ENCODE measurements at places on chromosomes 4 and X.

- DNase-seq: no peak
Observed at GRCh38 chrX:13774696-13775095, 40.1 kb downstream of the OFD1 start.

- DNase-seq: no peak
Observed at GRCh38 chr4:74114234-74114633, 15.2 kb upstream of the CXCL2 start.

- no peak for DNase-seq
Observed at GRCh38 chr4:155025762-155026457, 182.5 kb upstream of the NPY2R start.

GRCh38 chrX:7389576-7389975 is 241.6 kb upstream of the PUDP start:
- DNase-seq: no peak

- DNase-seq: no peak
Observed at GRCh38 chr4:82560853-82561785, 669 bp downstream of the TMEM150C start.

DNA sequence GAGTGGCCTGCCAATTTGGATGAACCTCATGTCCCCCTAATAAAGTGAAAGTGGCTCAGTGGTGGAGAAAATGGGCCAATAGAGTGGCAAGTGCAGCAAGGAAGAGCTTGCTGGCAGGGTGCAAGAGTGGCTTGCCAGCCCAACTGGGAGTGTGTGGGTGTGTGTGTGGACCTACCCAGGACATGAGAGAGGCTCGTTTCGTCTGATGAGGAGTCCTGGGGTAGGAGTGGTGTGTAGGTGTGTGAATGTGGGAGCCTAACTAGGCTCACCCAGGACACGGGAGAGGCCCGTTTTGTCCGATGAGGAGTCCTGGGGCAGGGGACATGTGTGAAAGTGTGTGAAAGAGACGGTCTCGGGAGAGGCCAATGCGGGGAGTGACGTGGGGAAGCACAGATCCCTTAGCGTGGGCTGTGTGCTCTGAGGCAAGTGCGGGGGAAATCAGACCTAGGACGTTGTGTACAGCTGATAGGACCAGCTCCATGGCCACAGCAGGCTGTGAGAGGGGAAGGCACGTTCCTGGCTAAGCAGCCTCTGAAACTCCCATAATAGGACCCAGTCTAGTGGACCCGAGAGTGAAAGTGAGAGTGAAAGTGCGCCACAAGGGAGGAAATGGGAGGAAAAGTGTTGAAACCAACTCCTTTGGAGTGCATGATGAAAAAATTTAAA is 5.3 kb downstream of the GAGE10 start:
- DNase-seq: peak; percentile 43

GRCh38 chr4:119672086-119672485 is 43.5 kb upstream of the PDE5A start:
- no peak for DNase-seq

Data from CD4-positive, alpha-beta T cell treated with Interleukin-4 for 1 hour (primary cell).